Vagina (tissue), 2 donors: ENCODE measurements at places on chromosomes 6 and 20.

DNA sequence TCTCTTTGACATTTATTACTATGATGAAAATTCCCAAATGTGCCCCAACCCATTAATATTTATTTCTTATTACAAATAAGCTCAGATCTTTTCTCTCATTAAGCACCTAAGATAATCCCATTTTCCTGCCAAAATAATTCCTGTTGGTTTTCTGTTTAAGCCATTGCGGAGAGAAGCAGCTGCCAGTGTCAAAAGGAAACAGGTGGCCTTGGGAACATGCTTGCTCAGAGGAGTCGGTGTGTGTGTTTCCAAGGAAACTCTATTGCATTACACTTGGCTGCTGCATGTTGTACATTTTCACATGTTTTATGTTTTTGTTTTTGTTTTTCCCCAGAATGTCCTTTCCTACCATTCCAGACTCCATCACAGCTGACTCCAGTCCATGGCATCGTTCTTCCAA lies 56.4 kb downstream of the CD24 start:
- DNase-seq = no peak

- DNase-seq = no peak
These were observed 463 bp upstream of the SLC22A2 start for GRCh38 chr6:160259143-160259425.

- DNase-seq = no peak
These were observed 7.0 kb downstream of the EMILIN3 start for GRCh38 chr20:41359541-41360011.

DNA sequence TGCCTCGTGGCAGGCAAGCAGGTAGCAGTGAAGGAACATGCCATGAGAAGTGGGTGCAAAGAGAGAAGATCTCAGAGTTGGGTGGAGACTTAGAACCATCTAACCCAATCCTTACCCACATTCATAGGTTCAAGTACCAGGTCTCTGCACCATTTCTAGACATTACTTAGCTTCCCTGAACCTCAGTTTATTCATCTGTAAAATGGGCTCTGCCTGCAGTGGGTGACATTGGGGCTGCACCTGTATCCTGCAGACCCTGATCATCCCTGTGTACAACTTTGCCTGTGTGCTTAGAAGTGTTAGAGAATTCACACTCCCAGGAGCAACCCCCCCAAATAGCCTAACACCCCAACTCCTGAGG lies 42.7 kb downstream of the SNX5 start:
- DNase-seq = no peak

DNA sequence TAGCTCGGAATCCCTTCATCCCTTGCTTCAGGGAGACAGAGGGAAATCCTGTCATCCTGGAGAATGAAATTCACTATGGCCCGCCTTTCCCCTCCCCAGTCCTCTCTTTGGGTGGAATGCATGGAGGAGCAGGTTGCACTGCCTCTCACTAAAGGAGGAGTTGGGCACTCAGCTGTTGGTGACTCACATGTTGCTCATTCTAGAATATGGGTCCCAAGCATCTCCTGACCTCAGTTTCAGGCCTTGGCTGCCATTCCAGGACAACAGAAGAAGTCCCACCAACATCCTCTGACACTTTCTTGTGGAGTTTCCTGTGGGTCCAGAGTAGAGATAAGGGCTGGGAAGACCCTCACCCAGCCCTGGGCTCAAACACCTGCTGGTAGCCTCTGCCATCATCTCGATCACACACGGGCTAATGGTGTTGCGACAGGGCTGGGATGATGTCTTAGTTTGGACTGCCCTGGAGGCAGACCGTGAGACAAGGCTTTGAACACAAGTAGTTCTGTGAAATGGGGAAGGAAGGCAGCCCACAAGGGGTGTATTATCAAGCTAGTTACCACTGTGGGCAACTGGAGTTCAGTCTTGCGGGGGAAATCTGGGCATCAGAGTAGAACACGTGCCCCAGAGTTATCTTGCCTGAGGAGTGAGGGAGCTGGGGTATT lies 52.4 kb upstream of the RNF24 start:
- DNase-seq = no peak

GRCh38 chr6:85041376-85041775 lies 277.0 kb upstream of the TBX18 start:
- no peak for DNase-seq

DNA sequence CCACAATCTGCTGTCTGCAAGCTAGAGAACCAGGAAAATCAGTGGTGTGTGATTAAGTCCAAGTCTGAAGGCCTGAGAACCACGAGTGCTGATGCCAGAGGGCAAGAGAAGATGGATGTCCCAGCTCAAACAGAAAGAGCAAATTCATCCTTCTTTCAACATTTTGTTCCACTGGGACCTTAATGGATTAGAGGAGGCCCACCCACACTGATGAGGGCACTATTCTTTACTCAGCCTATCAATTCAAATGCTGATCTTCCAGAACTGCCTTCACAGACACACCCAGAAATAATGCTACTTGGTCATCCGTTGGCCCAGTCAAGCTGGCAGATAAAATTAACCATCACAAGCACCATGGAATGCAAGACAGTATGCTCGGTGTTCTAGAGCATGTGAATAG lies 226.6 kb upstream of the SASH1 start:
- no peak for DNase-seq

- DNase-seq = no peak
These were observed 621.6 kb downstream of the KIF16B start for GRCh38 chr20:15951658-15952057.

DNA sequence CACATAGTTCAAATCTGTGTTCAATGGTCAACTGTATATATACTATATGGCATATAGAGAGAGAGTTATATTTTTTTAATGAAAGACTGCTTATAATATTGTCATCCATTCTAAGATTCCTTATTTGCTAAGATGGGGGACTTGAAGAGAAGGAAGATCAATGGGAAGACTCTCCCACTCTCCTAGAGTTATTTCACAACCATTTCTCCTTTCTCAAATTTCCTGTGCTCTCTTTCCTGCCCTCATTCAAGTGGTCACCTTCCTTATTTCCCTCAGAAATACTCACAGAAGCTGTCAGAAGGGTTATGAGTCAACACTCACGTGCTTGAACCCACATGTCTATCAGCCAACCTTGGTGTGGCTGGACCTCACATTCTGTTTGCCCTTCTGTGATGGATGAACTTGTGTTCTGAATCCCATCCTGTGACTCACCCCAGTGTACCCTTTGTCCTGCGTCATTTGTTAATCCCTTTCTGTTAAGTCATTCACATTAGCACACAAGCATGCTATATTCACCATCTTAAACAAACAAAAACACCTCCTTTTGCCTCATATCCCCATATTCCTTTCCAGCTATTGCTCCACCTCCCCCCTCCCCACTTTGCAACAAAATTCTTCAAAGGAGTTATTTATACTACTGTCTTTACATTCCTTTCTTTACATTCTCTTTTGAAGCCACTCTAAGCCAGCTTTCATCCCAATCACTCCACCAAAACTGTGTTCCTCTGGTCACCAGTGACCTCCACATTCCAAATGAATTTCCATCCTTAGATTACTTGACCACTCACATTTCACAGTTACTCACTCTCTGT lies 279.3 kb upstream of the TCF21 start:
- no peak for DNase-seq

DNA sequence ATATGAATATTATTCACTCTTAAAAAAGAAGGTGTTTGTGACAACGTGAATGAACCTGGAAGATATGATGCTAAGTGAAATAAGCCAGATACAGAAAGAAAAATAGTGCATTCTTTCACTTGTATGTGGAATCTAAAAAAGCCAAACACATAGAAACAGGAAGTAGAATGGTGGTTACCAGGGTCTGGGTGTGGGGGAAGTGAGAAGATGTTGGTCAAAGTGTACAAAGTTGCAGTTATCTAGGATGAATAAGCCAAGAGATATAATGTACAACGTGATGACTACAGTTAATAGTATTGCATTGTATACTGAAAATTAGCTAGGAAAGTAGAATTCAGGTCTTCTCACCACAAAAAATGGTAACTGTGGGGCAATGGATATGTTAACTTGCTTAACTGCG lies 151.1 kb upstream of the HCRTR2 start:
- no peak for DNase-seq

GRCh38 chr6:34584694-34585093 lies 28.6 kb upstream of the SPDEF start:
- DNase-seq = no peak

GRCh38 chr20:39880890-39881289 lies 808.1 kb downstream of the MAFB start:
- no peak for DNase-seq

GRCh38 chr6:153960281-153960680 lies 78.8 kb upstream of the OPRM1 start:
- DNase-seq = no peak

GRCh38 chr6:17045581-17046322 lies 56.1 kb upstream of the STMND1 start:
- no peak for DNase-seq

DNA sequence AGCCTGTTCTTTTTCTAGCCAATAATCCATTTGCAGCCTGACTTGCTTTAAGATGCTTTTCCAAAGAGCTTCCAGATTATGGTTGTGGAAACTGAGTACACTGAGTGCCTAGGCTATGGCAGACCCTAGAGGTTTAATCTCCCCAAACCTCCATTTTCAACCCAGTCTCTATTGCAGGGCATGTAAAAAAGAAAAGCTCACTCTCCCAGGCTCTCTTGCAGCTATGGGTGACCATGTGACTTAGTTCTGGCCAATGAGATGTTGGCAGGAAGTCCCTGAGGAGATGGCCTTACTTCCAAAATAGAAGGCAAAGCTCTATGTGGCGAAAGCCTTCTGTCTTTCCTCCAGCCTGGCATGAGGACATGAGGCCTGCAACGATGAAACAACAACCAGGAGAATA lies 3.8 kb downstream of the PDRG1 start:
- DNase-seq = no peak
